HL-60 (cell line): ENCODE measurements at places on chromosomes 6 and 20.

- DNase-seq, result no peak
Observed at GRCh38 chr6:136923116-136923953, 1.2 kb downstream of the SLC35D3 start.

DNA sequence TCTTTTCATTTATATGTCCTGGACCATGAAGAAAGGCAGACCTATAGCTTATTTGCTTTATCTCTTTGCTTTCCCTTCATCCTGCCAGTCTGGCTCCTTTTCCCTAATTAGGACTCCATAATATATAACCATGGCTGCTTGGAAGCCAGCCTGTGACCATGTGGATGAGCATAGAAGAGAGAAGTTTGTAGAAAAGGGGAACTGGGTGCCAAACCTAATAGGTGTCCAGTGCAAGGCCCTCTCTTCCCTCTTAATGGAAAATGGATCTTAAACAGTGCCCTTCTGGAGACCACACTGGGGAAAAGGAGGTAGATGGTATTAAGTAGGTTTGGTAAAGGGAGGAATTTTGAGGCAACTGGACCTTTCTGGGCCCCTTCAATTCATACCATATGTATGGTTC lies 16.7 kb upstream of the OSTM1 start:
- DNase-seq, result peak; percentile 22

DNA sequence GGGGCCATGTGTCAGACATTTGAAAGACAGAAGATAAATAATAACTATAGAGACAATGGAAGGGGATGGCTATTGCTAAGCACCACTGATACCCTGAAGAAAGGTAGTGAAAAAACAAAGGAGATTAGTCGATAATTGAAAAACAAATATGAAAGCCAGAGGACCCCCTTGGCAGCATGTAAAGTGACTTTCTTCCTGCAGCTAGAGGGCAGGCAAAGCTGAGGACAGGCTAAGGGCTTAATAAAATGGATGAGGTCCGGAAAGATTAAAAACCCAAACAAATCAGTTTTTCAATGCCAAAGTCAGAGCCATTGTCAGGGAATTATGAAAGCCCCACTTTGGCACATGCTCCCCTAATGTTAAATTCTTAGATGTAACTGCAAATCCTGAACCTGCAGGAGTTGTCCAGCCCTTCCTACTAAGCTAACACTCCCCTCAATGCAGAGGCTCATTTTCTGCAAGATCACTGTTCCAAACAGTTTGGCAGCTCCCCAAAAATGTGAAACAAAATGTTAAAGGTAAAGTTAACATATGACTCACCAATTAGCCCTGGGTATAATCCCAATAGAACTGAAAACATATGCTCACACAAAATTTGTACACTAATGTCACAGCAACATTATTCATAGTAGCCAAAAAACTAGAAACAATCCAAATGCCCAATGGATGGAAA lies 1177.9 kb downstream of the GRIK2 start:
- no peak for DNase-seq

DNA sequence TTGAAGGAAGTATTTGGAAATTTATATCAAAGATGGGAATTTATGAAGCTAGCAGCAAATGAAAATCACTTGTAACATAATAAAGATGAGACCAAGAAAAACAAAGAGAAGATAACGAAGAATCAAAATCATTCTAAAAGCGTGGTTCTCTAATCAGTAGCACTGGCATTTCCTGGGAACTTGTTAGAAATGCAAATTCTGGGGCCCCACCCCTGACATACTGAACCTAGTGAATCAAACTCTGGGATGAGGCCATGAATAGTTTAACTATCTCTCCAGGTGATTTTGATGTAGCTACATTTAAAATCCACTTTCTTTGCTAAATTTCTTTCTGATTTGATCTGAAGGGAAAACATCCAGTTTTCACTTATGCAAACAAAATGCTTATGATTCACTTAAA lies 1075.6 kb downstream of the HACE1 start:
- no peak for DNase-seq

- DNase-seq, result no peak
Observed at GRCh38 chr6:167766986-167767714, 59.6 kb upstream of the AFDN start.

DNA sequence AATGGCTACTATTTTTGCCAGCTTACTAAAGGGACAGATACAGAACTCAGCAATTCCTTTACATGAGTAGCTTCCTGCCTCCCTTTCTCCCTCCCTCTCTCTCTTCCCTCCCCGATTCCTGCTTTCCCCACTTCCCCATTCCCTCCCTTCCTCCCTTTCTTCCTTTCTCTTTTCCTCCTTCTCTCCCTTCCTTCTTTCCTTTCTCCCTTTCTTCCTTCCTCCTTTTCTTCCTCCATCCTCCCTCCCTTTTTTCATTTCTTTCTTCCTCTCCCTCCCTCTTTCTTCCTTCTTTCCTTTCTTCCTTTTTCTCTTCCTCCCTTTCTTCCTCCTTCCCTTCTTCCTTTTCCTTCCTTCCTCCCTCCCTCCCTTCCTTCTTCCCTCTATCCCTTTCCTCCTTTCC lies 178.1 kb downstream of the RNF144B start:
- DNase-seq, result no peak

GRCh38 chr20:56181583-56181982 lies 66.9 kb upstream of the MC3R start:
- DNase-seq, result no peak

DNA sequence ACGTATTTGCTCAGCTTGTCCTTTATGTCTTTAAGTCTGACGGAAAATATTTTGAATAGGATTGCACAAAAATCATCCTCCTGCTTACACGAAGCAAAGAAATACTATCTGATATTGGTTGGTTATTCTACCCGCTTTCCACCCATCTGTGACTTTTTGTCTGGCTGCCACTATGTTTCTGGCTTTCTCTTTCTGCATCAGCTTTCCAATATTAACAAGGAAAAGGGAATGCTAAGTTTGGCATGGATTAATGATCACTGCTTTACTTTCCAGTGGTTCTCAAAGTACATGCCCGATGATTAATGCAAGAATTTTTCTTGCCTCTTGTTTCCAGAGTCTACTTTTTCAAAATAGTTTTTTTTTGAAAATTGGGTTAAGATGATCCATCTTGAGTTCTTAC lies 57.0 kb downstream of the RNF144B start:
- DNase-seq, result no peak

- peak; percentile 55 for DNase-seq
Observed at GRCh38 chr6:41424370-41425058, 89.1 kb downstream of the NCR2 start.

DNA sequence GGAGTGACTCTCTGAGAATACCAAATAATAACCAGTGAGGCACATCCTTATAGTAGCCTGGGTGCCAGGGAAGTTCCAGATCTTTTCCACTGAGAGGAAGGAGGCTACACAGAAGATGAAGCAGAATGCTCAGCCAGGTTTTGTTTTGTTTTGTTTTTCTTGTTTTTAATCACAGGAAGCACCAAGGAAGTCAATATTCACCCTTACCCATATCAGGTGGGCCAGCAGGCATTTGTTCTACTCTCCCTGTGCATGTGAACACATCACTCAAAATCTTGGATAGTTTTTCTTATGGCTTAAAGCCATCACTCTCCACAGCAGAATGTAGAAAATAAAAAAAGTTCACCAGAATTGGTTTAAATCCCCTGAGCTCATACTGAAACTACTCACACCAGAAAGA lies 10.5 kb downstream of the SLC17A1 start:
- DNase-seq, result no peak

DNA sequence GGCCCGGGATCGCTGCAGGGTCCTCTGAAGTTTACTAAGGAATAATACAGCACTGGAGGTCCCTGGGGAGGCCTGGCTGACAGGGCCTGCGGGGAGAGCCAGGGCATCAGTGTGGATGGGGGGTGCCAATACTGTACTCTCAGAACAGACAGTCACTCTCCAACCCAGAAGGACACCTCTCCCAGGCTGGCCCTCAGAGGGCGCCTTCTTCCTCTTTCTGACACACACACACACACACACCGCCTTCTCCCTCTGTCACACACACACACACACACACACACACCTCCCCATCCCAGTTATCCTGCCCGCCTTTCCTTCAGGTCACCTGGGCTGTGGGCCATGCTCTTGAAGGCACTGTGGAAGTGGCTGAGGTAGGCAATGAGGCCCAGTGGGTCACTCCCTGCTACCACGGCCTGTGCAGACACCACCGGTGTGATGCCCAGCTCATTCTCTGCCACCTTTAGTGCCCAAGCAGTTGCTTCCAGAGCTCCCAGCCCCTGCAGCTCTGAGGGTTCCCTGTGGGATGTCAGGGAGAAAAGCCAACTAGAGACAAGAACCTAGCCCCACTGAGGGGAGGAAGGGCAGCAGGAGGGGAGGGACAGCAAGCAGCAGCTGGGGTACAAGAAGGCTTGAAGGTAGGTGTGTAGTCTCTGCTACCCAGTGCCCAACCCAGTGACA lies 7.5 kb downstream of the SMPD2 start:
- DNase-seq, result peak; percentile 46

DNA sequence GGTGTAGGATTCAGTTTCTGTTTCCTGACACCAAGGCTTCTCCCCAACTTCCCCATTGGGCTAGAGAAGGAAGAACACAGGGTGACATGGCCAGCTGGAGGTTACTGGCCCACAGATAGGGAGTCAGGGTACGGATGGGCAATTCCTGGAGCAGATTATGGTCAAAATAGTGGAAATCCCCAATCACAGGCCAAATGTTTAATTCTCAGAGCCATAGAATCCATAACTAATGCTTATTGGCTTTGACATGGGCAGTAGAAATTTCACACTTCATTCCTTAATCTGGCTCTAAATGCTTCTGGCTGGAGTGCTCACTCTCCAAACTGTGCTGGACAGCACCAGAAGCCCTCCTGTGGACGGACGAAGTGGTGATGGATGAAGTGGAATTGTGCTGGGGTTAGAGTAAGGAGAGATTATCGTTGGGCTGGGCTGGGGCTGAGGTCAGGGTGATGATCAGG lies 887 bp downstream of the SIGLEC1 start:
- peak; percentile 9 for DNase-seq

DNA sequence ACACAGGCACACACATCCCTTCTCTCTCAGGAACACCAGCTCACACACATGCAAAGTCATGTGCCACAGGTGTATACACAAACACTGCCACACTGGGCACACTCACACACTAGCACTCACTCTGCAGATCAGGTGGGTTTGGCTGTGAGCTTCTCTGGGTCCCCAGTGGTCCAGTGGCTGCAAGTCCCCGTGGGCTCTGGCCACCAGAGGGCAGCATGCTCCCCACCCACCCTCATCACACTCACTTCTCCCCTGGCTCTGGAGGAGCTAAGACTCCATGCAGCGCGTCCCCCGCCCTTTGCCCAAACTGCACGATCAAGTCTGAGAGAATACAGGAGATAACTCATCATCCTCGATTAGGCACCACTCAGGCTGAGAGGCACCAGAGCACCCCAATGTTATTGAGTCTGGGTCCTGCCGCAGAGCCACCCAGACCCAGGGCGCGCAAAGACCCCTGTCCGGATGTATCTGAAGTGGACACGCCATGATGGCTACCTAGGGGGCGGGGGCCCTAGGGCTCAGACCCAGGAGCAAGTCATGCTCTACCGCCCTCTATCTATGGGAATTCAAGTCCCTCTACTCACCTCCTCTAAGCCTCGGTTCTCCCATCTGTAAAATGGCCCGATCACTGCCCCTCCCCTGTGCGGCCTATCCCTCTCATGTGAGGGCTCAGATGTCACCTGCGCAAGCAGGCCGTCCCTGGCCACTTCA lies 90.5 kb downstream of the GRM4 start:
- peak; percentile 47 for DNase-seq

DNA sequence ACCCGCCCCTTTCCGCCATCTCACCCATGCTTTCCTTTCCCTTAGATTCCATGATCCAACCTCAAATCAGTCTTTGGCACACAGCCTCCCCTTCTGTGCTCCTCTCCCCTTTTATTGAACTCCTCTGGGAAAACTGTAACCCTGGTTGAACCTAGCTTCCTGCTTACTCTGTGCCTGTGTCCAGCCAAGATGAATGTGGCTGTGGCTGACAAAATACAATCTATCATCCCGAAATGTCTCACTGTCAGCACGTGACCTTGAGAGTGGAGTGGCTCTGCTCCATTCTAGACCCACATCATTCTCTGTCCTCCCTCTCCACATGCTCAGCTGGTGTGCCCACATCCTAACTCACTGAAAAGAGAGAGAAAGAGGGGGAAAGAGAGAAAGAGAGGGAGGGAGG lies 11.0 kb downstream of the NCR2 start:
- DNase-seq, result no peak

- DNase-seq, result no peak
Observed at GRCh38 chr6:111481836-111482187, 1.2 kb downstream of the REV3L start.

DNA sequence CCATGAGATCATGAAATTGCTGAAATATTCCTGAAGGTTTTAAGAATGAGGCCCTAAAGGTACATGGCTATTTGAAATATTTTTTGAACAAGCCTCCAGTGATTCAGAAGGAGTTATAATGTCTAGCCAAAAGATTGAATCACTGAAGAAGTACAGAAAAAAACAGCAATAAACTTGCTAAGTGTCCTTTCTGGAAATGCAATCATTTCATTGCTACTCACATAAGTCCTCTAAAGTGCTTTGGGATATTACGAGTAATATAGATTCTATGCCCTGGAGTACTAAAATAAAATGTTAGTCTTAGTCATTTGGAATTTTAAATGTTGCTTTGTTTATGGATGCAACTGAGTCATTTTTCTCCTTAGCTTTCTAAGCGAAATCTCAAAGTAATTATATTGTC lies 32.7 kb downstream of the CENPW start:
- no peak for DNase-seq

DNA sequence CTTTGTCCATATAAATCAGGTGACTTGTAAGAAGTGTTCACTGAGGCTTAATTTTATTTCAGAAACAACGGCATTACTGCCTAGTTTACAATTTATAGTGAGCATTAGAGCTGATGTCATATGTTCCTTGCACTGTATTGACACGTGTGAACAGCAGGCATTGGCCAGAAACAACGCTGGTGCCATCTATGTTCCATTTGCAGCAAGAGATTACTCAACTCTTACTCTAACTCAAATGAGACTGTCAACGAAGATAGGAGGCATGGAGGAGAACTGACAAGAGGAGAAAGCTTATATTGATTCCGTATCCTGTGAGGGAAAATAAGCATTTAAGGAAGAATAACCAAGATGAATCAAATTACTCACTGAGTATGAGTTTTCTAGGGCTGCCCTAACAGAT lies 48.4 kb downstream of the MTFR2 start:
- DNase-seq, result no peak

GRCh38 chr6:72580281-72580940 lies 41.5 kb upstream of the KCNQ5 start:
- peak; percentile 85 for DNase-seq

- DNase-seq, result peak; percentile 80
Observed at GRCh38 chr6:36118550-36119107, 11.7 kb upstream of the MAPK13 start.

- no peak for DNase-seq
Observed at GRCh38 chr20:18669241-18670019, 81.6 kb downstream of the DTD1 start.

- no peak for DNase-seq
Observed at GRCh38 chr20:61502433-61502832, 250.4 kb downstream of the CDH4 start.
